ENCODE measurements at places on chromosomes 13 and 19.

- no peak for DNase-seq
Observed at GRCh38 chr19:28504727-28505126, 708.2 kb downstream of the UQCRFS1 start.

DNA sequence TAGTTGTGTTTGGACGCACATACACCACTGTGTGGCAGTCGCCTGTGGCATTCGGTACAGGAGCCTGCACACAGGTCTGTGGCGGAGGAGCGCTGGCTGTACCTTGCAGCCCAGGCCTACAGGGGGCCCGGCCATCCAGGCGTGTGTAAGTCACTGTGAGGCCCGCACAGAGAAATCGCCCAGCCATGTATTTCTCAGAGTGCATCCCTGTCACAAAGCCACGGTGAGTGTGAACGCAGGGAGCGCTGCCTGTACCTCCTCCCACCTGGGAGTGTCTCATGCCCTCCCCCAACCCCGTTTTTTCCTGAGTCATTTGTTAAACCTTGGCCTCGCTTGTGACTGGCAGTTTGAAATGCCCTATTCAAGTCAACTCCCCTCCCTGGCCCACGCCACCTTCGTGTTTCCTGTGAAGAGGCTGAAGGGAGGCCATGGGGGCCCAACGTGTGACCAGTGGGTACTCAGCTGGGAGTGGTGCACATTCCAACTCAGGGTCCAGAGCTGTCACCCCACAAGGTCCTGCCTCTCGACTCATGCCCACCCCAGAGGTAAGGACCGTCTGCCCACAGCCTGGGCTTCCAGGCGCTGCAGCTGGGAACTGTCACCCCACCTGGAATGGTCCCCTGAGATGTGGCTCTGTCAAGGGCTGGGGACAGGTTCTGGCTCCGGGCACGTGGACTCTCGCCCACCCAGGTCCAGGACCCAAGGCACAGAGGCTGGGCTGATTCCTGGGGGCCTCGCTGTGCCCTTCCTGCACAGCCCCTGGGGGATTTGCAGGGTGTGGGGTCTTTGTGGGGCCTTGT is 11.6 kb upstream of the RASA3 start:
- no peak for DNase-seq

- no peak for DNase-seq
Observed at GRCh38 chr19:42634409-42635232, 39.9 kb upstream of the CEACAM8 start.

DNA sequence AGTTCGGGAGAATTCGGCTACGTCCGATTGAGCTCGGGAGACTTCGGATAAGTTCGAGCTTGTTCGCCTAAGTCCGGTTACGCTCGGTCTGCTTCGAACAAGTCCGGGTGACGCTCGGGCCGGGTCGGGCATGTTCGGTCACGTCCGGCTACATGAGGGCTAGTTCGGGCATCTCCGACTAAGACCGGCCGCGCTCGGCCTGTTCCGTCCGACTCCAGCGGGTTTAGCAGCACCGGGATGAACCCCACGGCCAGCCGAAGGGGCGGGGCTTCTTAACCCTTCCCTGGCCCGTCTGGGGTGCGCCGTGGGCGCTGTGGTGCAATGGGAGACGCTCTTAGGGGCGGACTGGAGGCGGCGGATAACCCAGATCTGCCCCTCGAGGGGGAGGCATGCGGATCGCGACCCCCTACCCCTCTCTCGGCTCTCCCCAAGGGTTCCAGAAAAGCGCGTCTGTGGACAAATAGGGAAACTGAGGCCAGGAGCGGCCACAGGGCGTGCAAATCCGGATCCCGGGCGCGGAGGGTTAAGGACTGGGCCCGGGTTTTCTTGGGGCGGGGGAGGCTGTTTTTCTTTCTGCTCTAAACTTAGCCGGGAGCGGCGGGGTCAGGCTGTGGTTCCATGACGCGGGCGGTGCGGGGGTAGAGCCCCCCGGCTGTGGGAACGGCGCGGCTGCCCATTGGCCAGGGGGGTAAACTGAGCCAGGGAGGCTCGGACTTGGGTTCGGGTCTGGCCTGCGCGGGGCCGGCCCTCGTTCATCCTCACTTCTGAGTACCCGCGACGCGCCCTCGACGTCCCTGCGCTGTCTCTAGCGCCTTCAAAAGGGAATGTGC is 1.5 kb downstream of the PDE4C start:
- DNase-seq, result peak; percentile 60

DNA sequence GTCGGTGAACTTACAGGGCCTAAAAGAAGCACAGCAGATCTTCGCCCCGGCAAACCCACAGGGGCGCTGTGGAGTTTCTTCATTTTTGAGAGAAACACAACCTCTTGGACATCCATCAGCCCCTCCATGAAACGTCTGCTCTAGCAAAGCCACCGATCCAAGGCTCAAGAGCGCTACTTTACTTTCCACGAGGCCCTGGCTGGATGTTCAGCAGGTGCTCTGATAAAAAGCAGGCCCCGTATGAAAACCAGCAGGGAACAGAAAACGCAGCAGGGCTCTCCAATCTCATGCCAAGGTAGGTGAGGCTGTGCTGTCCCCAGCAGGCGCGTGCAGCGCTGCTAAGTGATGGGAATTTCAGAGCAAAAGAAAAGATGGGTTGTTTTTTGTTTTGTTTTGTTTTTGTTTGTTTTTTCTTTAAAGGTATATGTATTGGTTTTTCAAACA is 86.7 kb downstream of the IRS2 start:
- DNase-seq, result no peak

GRCh38 chr13:109750221-109750775 is 36.1 kb downstream of the IRS2 start:
- no peak for DNase-seq

- DNase-seq, result no peak
Observed at GRCh38 chr13:53703371-53704080, 674.9 kb downstream of the OLFM4 start.

- no peak for DNase-seq
Observed at GRCh38 chr13:97369261-97369893, 64.6 kb upstream of the RAP2A start.
